ENCODE measurements at places on chromosomes 16 and 17.

- no peak for DNase-seq
Measured at GRCh38 chr17:79838522-79839274, 542 bp downstream of the CBX4 start.

GRCh38 chr16:48374255-48374654, 11.0 kb downstream of the SIAH1 start:
- DNase-seq, result no peak

GRCh38 chr16:77234611-77235010, 35.4 kb downstream of the SYCE1L start:
- no peak for DNase-seq

- DNase-seq, result no peak
Measured at GRCh38 chr17:1229900-1230501, 40.2 kb upstream of the BHLHA9 start.

- no peak for DNase-seq
Measured at GRCh38 chr16:68236137-68236825, 354 bp upstream of the ESRP2 start.

DNA sequence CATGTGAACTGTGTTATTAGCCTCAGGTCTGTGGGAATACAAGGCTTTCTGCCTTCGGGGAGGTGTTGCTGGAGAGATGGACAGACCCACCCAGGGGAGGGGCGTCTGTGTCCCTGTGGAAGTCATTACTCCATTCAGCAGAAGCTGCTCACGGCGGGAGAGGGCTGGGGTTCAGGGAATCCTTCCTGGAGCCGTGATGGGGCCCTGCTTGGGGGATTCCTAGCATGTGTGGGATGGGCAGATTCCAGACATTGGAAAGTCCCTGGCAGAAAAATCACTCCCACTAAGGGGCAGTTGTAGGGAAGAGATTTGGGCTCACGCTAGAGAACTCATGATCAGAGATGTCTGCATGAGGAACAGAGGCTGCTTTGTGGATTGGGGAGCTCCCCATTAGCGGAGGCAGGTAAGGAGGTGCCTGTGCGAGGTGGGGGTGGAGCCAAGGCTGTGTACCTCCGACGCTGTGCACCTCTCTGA, 56.3 kb upstream of the IL34 start:
- DNase-seq, result no peak

DNA sequence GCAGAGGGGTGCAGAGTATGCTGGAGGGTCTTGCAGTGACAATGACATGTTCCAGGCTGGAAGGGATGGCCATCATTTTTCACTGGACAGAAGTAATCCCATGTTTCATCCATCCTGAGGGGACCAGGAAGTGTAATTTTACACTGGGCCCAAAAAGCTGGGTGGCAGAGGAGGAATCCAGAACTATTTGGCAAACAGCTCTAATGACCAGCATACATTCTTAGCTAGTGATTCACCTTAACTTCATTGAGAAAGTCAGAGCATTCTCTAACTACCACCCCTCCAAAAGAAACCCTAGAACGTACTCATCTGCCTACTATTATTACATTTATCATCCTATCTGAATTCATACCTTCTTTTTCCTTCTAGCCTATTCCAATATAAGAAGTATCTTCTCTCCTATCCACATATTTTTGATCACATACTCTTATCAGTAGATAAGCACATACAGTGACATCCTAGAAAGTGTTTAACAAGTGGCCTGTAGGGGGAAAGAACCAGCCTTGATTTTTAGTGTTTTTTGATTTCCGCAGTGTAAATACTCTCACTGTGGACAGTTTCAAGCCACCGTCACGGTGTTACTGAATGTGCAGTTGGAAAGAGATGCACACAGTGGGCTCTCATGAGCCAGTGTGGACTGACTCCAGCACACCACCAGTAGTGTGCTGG, 118.1 kb downstream of the FTO start:
- no peak for DNase-seq

Data from cardiac septum (tissue), 1 donor.